ENCODE measurements at places on chromosomes 4 and X.
A peak's percentile ranks its signal among the peaks of the same experiment; 100 is the strongest.

DNA sequence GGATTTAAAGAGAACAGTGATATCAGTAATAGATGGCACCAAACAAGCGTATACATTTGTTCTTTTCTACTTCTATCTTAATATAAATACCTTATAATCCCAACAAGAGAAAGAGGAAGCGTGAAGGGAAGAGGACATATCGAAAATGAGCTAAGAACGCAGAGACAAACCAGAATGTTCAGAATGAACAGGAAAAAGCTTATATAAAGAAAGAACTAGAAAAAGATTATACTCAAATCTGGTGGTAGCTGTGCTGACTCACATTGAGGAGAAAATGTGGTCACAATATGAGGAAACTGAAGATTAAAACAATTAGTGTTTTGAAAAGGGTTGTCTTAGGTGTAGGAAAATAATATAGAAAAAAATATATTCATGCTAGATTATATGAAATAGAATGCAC is 2.0 kb upstream of the GPR34 start:
- DNase-seq = peak; percentile 16

DNA sequence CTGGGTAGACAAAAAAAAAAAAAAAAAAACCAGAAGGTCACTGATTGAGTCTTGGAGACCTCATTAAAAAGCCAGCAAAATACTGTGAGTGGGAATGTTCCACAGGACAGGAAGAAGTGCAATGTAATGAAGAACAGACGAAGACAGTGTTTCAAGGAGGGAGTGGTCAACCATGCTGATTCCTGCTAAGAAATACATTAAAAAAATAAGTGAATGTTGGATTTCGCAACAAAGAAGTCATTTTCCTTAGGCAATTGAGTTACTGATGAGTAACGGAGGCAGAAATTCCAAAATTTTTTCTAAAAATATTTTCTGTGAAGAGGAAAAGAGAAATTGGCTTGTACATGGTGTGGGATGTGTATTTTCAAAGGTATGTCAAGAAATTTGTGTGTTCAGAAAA is 94.3 kb upstream of the FAM47B start:
- no peak for DNase-seq

- peak; percentile 24 for DNase-seq
Measured at GRCh38 chr4:108270466-108271450, 102.0 kb upstream of the LEF1 start.

DNA sequence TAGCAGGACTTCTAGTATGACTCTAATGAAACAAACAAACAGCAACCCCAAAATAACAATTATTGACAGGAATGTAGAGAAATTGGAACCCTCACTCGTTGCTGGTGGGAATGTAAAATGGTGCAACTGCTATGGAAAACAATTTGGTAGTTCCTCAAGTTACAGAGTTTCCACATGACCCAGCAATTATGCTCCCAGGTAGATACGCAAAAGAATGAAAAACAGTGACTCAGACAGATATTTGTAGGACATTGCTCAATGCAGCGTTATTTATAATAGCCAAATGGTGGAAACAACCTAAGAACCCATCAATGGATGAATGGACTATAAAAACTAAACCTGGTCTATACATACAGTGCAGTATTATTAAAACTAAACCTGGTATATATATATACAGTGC is 646.1 kb upstream of the FRG1 start:
- no peak for DNase-seq

- DNase-seq = no peak
Measured at GRCh38 chr4:53355930-53356521, 9.8 kb downstream of the SCFD2 start.

DNA sequence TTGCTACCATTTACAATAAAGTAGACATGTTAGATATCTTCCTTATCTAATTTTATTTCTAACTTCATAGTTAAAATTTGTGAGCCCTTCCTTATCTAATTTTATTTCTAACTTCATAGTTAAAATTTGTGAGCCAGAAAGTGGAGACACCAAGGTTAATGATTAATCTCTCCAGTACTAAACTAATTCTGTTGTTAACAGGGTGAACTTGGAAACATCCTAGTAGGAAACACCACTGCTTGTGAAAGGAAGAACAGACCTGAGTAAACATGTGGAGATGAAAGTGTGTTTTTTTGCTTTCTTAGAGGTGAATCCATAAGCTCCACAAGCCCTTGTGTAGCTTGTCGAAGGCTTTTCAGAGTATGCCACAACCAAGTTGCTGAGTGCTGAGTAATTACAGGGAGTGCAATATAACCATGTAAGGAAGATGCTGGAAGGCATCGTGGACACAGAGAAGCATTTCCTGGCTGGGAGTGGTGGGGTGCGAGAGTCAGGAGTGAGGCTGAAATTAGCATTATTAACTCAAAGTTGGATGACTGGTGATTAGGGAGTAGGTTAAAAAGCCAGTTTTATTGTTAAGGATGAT is 118.6 kb upstream of the NEIL3 start:
- DNase-seq = no peak

Measured in OCI-M1 (cell line).